ENCODE measurements at places on chromosomes 16 and 17. TPM values are rescaled to one million over a fixed set of nuclear protein-coding genes. Genes with fewer than 3 reads are reported as not detected.

DNA sequence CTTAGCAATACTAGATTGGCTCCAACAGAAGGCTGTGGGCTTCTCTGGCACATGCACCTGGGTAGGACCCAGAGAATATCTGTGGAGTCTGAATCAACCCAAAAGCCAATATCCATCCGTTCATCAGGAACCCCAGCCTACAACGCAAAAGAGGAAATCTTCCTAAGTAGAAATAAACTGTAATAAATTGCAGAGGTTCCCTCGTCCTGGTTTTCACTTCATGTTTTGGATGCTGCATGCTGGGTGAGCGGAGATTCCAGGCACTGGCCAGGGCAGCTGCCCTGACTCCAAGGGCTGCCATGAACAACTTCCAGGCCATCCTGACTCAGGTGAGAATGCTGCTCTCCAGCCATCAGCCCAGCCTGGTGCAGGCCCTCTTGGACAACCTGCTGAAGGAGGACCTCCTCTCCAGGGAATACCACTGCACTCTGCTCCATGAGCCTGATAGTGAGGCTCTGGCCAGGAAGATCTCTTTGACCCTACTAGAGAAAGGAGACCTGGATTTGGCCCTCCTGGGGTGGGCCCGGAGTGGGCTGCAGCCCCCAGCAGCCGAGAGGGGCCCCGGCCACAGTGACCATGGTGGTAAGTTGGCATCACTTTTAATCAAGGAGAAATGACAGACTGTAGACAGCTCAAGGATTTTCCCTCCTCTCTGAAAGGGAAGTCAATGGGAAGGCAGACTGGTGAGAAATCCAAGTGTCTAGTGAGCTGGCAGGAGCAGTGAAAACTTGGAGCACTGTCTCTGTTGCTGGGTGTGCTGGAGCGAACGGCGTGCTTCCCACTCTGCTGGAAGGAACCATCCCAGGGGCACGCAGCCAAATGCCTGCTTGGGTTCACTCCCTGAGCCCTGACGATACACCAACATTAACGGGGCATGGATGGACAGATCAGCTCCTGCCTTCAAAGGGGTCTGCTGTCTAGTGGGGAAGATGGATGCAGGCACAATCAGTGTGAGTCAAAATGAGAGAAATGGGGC, 10.7 kb upstream of the CIITA start:
- no peak for DNase-seq
- no peaks in the 10 kb centered on the region for H3K4me1 ChIP-seq
- no peak overlapping the region for H3K4me3 ChIP-seq
- no peak overlapping the region for H3K27ac ChIP-seq

GRCh38 chr17:61450641-61451537, 1.3 kb upstream of the TBX4 start:
- H3K27me3 ChIP-seq = peaks cover 54% of the 10 kb centered on the region
- H3K4me3 ChIP-seq = no peak overlapping the region
- H3K27ac ChIP-seq = no peak overlapping the region
- no peaks in the 10 kb centered on the region for H3K36me3 ChIP-seq

DNA sequence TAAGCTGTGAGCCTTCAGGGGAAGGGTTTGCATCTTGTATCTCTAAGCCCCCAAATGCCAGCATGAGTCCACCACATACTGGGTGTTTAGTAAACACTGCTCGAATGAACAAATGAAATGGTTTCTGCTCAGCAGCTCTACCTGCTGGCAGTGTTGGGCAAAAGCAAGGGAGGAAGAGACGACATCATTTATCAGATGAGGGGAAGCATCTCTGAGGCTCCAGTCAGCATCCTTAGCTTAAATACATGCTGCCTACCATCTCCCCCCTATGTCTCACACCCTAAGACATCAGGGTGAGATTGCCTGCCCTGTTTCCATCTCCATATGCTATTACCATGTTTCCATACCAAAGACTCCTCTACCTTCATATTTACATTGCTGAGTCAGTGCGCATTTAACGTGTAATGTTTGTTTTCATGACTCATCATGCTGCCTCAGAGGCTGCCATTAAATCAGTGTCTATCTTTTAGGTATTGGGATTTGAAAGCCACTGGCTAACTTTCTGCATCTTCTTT, 379.8 kb downstream of the UTP18 start:
- H3K36me3 ChIP-seq = no peaks in the 10 kb centered on the region
- H3K4me3 ChIP-seq = no peak overlapping the region
- no peaks in the 10 kb centered on the region for H3K27me3 ChIP-seq
- no peaks in the 10 kb centered on the region for H3K4me1 ChIP-seq
- DNase-seq = no peak

GRCh38 chr16:47888142-47888541, 267.7 kb downstream of the ABCC12 start:
- no peaks in the 10 kb centered on the region for H3K4me1 ChIP-seq
- H3K27ac ChIP-seq = no peak overlapping the region
- no peak for DNase-seq

DNA sequence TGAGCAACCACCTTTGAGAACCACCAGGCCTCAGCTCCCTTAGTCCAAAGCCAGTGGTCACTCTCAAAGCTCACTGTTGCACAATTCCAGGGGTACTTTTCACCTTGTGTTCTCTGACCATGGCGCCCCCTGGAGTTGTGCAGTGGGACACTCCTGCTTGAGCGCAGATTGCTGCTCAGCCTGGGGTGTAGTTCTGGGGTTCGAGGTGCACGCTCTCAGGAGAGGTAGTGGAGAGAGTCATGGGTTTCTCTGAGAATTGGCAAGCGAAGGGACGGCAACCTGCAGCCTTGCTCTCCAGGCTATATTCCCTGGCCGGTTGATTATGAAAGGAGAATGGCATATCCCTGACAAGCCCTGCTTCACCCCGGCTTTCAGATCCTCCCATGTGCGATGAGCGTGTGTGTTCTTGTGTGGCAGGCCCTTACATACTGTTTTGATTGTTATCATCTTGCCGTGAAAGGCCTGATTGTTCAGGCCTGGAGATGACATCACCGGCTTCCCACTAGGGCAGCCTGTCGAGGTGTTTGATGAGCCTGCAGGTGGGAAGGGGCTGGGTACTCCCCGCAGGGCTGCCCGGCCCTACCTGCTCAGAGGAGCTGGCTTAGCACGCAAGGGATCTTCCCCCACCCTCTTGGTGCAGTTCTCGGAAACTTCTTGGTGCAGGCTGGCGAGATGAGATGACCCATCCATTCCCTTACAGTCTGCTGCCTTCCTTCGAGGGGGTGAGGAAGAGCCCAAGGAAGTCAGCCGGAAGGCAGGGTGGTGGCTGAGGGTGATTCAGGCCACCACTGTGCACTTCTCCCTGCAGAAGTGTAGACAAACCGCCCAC, 431.2 kb downstream of the SLC39A11 start:
- H3K4me1 ChIP-seq = no peaks in the 10 kb centered on the region
- H3K27ac ChIP-seq = no peak overlapping the region
- H3K36me3 ChIP-seq = no peaks in the 10 kb centered on the region

CD300E gene
- 0.88 TPM for total RNA-seq

GRCh38 chr16:81241706-81242105, 3.2 kb downstream of the BCO1 start:
- H3K4me3 ChIP-seq = no peak overlapping the region
- H3K4me1 ChIP-seq = no peaks in the 10 kb centered on the region
- H3K36me3 ChIP-seq = no peaks in the 10 kb centered on the region
- H3K27ac ChIP-seq = no peak overlapping the region

DNA sequence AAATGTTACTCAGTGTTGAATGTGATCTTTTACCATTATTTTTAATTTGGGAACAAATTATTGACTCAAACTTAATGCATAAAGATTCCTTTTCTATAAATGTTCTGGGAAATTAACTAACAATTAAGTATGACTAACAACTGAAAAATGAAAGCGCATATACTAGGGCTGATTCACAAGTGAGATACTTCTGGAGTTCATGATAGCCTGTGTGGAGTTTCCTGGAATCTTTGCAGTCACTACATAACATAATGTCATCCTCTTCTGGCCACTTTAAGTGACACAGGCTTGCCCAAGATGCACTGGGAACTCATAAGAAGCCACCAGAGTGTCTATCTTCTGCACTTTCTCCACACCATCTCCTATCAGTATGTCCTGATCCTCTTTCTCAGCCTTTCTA, 450.3 kb upstream of the CDH11 start:
- no peak for DNase-seq
- no peaks in the 10 kb centered on the region for H3K4me1 ChIP-seq
- H3K36me3 ChIP-seq = no peaks in the 10 kb centered on the region
- H3K27ac ChIP-seq = no peak overlapping the region
- no peaks in the 10 kb centered on the region for H3K27me3 ChIP-seq

AIPL1 gene
- total RNA-seq = not detected

DNA sequence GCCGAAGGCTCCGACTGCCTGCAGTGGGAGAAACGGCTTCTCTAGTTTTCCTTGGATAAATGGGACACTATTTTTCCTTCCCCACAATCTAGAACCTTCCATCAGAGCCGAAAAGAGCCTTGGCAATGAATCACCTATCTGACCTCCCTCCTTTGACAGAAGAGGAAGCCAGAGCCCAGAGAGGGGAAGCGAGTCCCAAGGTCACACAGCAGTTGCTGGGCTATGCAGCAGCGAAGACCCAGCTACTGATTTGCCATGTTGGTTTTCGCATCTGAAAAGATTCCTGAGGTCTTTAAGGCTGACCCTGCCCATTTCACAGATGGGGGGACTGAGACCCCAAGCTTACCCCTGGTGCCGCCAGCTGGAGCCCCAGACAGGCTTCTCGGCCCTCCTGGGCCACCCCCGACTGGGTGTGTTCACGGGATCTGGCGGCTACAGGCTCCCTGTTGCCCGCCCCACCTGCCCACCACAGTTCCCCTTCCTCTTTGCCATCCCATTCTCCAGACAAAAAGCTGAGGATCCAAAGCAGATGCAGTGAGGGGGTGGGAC, 45.9 kb downstream of the RAI1 start:
- H3K36me3 ChIP-seq = no peaks in the 10 kb centered on the region
- no peaks in the 10 kb centered on the region for H3K27me3 ChIP-seq
- H3K4me1 ChIP-seq = no peaks in the 10 kb centered on the region
- DNase-seq = no peak

DNA sequence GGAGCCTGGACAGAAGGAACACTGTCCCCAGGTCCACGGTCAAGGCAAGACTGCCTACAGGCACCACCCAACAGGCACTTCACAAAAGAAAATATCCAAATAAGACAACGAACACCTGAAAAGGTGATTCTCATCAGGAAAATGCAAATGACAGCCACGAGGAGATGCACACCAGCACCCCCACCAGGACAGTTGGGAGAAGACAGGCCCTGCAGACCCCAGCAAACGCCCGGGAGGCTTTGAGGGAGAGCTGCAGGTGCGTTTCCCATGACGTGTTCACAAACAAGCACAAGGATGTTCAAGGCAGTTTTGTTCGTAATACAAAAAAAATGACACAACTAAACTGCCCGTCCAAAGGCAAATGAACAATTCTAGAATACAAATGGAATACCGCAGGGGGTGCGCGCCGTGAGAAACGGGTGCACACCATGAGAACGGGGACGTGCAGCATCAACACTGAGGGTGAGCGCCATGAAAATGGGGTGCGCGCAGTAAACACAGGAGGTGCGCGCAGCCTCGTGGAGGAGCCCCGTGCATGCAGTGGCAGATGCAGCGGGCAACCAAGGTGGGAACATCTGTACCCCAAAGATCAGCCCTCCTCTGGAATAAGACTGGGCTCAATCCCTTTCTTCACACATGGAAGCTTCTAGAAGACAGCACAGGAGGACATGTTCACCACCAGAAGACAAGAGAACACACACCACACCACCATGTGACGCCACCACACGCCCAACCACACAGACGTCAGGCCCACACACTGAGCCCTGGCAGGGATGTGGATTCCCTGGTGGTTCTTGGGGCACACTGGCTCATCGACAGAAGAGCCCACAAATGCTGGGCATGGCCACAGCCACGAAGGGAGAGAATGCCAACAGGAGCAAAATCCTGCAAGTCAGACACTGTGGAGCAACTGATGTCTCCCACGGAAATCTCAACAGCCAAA, 91.2 kb downstream of the ZNF778 start:
- no peak for DNase-seq
- H3K4me3 ChIP-seq = no peak overlapping the region
- no peaks in the 10 kb centered on the region for H3K4me1 ChIP-seq
- H3K36me3 ChIP-seq = no peaks in the 10 kb centered on the region
- H3K27ac ChIP-seq = no peak overlapping the region
- H3K27me3 ChIP-seq = no peaks in the 10 kb centered on the region

- no peak for DNase-seq
- no peaks in the 10 kb centered on the region for H3K4me1 ChIP-seq
- no peak overlapping the region for H3K27ac ChIP-seq
- no peak overlapping the region for H3K4me3 ChIP-seq
- no peaks in the 10 kb centered on the region for H3K36me3 ChIP-seq
- H3K27me3 ChIP-seq = no peaks in the 10 kb centered on the region
Observed at GRCh38 chr16:76428858-76429257, 151.7 kb downstream of the CNTNAP4 start.

HCRT gene
- total RNA-seq = not detected

ALDH3A2 gene
- 19.0 TPM for total RNA-seq
